ENCODE measurements at places on chromosomes 16 and 17.

DNA sequence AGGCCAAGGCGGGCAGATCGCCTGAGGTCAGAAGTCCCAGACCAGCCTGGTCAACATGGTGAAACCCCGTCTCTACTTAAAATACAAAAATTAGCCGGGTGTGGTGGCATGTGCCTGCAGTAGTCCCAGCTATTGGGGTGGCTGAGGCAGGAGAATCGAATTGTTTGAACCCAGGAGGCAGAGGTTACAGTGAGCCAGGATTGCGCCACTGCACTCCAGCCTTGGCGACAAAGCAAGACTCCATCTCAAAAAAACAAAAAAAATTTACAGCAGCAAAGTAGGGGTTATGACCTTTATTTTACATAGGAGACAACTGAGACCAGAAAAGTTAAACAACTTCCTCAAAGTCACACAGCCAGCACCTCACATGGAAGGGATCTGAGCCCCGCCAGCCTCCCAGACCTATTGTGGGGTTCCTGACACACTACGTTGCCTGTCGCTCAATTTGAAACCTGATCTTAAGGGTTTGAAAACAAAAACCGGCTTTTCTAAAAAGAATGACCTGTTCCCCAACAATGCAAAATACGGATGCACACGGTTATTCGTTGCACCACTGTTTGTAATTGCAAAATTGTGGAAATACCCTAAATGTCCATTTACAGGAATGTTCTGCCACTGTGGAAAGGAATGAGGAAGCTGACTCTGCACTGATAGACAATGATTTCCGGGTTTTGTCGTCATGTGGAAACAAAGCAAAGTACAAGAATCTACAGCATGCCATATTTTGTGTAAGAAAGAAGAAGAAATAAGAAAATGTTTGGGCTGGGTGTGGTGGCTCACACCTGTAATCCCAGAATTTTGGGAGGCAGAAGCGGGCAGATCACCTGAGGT lies 77.2 kb downstream of the CNGB1 start:
- DNase-seq, result no peak

- peak; percentile 52 for DNase-seq
These were observed at the start of gene HOXB9 for GRCh38 chr17:48626245-48627117. Gene HOXB9 (minus strand): TSS chr17:48626358. CDS start chr17:48626269, 89 bp downstream.

- no peak for DNase-seq
These were observed 1.2 kb upstream of the HSF4 start for GRCh38 chr16:67163164-67163998.

DNA sequence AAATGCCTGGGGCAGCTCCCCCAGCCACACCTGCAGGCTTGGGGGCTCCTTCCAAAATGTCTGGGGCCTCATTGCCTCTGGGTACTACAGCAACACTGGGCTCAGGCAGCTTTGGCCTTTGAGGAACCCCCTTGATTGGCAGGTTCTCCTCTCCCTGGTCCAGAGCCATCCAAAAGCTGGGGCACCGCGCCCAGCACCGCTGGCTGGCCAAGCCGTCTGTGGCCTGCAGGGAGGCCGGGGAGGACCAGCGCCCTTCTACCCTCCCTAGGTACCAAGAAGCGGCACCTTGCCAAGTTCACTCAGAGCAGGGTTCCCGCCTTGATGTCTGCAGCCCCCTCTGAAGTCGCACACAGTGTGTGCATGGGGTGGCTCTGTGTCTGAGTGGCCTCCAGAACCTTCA lies 30.1 kb downstream of the TIMM22 start:
- no peak for DNase-seq

- DNase-seq, result no peak
These were observed 12.9 kb downstream of the KRT16 start for GRCh38 chr17:41599680-41600079.

DNA sequence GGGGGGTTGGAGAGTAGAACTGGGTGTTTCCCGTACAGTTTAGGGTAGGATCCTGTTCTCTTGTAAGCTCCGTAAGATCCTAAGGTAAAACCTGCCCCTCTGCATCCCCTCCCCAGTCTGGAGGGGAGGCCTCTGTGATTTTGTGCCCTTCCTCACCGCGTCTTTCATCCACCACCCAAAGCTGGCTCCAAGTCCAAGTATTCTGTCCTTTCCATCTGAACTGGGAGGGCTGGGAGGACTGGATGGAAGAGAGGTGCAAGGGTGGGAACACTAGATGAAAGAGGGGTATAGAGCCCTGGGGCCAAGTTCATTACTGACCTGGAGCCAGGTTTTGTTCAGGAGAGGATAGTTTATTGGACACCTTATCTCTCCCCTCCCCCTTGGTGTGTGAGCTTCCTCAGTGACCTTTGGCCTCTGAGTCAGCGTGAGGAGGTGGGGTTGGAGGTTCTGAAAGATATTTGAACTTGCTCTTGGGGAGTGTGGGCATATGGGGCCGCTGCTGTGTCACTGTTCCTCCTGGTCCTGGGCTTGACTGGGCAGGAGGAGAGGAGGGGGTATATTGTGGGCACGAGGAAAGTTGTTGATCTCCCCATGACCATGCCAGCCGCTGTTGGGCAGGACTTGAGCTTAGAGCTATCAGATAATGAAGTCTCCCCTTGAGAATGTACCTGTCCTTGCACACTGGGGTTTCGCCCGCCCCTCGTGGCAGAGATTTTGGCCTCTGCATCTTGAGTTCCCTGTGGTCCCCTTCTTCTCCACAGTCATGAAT lies 1.6 kb downstream of the LASP1 start:
- peak; percentile 64 for DNase-seq

DNA sequence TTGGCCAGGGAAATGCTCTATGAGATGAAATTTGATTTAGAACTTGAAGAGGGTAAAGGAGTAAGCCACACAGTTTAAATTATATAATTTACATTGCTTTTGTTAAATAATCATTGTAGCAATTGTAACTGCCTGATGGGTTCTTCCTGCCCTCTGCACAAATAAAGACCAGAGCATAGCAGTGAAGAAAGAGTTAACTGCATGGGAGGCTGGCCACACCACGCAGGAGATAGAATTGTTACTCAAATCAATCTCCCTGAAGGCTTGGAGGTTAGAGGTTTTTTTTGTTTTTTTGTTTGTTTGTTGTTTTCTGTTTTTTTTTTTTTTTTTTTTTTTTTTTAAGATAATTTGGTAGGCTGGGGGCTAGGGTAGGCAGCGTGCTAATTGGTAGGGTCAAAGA lies 467.0 kb upstream of the GOT2 start:
- no peak for DNase-seq

DNA sequence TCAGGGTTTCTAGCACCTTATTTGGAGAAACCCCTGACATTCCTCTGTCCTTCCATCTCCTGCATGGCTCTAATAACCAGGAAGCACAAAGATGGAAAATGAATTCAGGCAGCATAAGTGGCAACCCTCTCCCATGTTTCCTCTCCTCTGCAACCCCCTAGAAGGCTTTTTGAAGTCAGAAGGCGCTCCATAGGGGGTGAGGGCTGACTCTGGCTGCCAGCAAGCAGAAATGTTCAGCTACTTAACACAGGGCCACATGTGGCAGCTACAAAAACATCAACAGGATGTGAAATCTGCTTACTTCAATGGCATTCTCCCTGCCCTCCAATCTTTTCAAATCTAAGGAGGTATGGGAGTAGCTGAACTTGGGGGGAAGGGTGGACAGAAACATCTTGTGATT lies 55.2 kb upstream of the IRX5 start:
- no peak for DNase-seq

DNA sequence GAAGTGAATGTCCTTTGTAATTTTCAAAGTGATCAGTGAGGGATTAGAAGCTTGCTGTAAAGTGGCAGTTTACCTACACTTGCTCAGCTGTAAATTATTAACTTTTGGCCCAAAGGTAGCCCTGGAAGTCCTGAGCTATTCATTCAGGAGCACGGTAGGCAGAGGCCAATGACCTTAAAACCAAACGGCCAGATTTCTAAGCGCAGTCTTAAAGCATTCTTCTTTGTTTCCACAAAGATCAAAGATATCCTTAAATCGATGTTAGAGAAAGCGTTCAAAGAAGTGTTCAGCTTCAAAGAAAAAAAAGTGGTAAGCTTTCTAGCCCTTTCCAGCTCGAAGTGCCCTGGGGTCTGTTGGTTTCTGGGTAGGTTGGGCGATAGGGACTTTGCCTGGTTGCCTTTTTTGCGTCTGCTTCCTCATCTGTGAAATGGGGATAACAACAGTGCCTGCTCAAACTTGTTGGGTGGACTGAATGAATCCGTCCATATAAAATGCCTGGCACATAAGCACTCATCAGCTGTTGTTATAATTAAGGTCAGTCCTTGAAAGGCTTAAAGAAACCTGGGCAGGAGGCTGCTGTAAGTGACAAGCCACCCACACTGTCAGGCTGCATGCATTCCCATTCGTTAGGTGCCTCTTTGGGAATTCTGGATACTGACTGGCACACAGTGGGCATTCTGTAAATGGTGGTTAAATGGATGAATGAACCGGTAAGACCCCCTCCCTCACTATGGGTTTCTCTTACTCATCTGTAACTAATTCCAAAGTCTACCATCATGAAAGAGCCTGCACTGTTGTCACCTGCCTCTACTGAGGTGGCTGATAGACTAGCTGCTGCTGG lies 113.2 kb downstream of the PRKCA start:
- no peak for DNase-seq

DNA sequence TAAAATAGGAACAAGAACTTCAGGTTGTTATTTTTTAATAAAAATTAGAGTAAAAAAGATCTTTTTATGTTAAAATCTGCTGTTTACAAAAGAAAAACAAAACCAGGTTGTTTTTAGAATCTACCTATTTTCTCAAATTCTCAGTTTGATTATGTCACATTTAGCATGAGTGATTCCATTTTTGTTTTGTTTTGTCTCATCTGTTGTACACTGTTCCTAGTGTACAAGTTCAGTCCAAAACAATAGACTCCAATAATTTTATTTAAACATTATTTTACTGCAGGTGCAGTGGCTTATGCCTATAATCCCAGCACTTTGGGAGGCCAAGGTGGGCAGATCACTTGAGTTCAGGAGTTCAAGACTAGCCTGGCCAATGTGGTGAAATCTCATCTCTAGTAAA lies 2142.7 kb downstream of the TP53TG3F start:
- DNase-seq, result no peak
